Kidney epithelial cell (primary cell): ENCODE measurements at places on chromosomes 12 and 14. TPM values are rescaled to one million over a fixed set of nuclear protein-coding genes. Genes with fewer than 3 reads are reported as not detected.

The HAL gene
- 0.21 TPM in 1 of 2 replicates, not detected in the other for total RNA-seq

The SERPINA10 gene
- total RNA-seq = not detected in 2 replicates

The VDR gene
- total RNA-seq = 21.9 and 25.6 TPM in 2 replicates

The ALDH1L2 gene
- total RNA-seq = 15.0 and 15.5 TPM in 2 replicates

The CFAP73 gene
- total RNA-seq = not detected in 2 replicates
